Ureter (tissue), 1 donor: ENCODE measurements at places on chromosomes 11 and 22.

DNA sequence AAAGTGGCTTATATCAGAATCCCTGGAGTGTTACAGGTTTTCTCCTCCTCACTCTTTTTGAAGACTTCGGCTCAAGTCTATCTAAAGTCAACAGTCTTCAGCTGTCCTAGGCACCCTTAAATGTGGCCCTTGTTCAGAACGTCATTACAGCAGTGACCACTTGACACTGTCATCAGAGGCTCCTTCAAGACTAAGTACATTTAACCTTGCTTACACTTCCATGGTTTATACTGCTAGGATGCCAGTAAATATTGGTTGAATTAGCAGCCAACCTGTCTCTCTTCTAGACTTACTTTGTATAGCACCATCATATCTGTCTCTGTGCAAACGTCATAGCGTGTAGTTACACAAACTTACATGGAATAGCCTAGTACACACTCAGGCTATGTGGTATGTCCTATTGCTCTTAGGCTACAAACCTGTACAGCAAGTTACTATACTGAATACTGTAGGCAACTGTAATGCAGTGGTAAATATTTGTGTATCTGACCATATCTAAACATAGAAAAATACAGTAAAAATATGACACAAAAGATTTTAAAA is 13.3 kb upstream of the C11orf91 start:
- no peak for DNase-seq

- peak; percentile 49 for DNase-seq
These were observed 951 bp upstream of the EHD1 start for GRCh38 chr11:64879244-64879900.

- no peak for DNase-seq
These were observed 11.0 kb downstream of the TEAD1 start for GRCh38 chr11:12685229-12685628.

GRCh38 chr22:27574002-27574366 is 227.6 kb downstream of the MN1 start:
- no peak for DNase-seq

GRCh38 chr22:46124383-46125144 is 25.8 kb upstream of the PPARA start:
- no peak for DNase-seq

GRCh38 chr22:27588268-27588667 is 213.3 kb downstream of the MN1 start:
- DNase-seq = no peak
